ENCODE measurements at places on chromosomes 2 and 18.
A peak's percentile ranks its signal among the peaks of the same experiment; 100 is the strongest.

DNA sequence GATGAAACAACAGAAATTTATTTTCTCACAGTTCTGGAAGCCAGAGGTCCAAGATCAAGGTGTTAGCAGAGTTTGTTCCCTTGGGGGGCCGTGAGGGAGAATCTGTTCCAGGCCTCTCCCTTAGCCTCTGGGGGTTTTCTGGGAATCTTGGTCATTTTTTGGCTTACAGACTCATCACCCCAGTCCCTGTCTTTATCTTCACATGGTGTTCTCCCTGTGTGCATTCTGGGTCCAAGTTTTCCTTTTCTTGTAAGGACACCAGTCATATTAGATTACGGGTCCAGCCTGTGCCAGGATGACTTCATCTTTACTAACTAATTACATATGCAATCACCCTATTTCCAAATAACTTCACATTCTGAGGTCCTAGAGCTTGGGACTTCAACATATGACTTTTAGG lies 292.5 kb upstream of the TRIB2 start:
- no peak for DNase-seq

DNA sequence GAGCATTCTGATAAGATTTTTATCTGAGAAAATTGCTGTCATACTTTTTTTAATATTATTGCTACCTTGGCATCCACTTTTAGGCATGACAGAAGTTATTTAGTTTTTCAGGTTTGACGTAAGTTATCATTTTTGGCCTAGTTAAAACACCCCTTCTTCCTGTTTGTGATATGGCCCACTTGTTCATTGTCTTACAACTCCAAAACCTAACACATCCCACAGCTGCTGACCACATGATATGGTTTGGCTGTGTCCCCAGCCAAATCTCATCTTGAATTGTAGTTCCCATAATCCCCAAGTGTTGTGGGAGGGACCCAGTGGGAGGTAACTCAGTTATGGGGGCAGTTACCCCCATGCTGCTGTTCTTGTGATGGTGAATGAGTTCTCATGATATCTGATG lies 388.1 kb downstream of the SLC4A3 start:
- no peak for DNase-seq

GRCh38 chr2:3025261-3025660 lies 352.4 kb downstream of the EIPR1 start:
- no peak for DNase-seq

- no peak for DNase-seq
Measured at GRCh38 chr2:85137156-85137555, 4.0 kb downstream of the TCF7L1 start.

- DNase-seq, result peak; percentile 13
Measured at GRCh38 chr2:137947728-137948336, 16.4 kb upstream of the HNMT start.

- no peak for DNase-seq
Measured at GRCh38 chr2:64946769-64947247, 42.4 kb upstream of the SLC1A4 start.

DNA sequence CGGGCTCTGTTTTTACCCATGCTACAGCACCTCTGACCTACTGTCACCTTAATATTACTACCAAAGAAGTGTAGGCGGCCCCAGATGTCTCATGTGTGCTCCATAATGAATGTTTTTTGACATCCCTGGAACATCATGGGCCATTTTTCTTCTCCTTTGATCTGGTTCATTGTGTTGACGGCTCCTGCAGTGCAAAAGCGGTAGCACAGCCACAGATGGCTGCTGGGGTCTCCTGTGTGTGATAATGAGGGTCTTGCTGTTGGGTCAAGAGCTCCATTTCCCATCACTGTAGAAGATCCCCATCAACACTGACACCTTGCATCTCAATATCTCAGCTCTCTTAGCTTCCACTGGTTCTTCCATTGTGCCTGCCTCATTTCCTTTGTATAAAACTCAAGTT lies 95.0 kb downstream of the CDH20 start:
- DNase-seq, result no peak

GRCh38 chr2:235168174-235168979 lies 216.6 kb downstream of the SH3BP4 start:
- no peak for DNase-seq

DNA sequence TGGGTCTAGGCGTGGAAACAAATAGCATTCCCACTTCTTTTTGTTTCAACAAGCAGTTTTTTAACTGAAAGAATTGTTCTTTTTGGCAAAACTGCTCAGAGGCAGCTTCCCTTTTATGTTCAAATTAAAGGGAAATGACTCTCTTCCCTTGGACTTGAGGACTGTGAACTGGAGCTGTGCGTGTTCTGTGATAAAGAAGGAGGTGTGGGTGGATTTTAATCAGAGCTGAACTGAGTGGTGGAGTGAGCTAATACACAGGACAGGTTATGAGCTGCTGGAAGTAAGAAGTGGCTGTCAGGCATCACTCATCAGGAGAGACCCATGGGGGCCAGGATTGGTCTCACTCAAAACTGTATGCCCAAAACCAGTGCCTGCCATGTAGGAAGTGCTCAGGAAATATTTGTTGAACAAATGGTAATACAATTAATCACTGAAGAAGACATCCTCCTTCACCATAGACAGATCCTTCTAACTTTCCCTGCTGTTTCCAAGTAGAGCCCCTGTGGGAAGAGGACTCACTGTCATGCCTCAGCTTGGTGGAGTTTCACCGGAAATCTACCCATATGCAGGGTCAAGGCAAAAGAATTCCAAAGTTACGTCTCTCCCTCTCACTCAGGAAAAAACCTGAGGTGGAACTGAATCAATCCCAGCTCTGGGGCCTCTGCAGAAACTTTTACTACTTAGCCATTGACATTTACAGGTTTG lies 55.9 kb downstream of the FEZ2 start:
- no peak for DNase-seq

DNA sequence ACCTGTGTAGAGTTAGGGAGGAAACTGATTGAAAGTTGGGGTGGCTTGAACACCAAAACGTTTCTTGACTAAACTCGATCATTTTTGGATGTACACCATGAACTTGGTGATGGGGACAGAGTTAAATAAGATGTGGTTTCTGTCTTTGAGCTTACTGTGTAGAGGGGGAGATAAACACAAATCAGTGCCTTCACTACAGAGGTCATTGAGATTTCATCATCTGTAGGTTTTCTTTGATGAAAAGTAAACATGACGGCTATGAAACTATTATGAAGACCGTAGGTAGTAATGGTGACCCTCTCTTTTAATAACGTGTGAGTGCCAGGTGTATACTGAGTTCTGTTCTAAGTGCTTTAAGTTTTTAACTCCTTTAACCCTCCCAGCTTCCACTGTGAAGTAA lies 6.5 kb downstream of the LCLAT1 start:
- DNase-seq, result no peak

- no peak for DNase-seq
Measured at GRCh38 chr2:215521031-215521430, 85.2 kb upstream of the FN1 start.

DNA sequence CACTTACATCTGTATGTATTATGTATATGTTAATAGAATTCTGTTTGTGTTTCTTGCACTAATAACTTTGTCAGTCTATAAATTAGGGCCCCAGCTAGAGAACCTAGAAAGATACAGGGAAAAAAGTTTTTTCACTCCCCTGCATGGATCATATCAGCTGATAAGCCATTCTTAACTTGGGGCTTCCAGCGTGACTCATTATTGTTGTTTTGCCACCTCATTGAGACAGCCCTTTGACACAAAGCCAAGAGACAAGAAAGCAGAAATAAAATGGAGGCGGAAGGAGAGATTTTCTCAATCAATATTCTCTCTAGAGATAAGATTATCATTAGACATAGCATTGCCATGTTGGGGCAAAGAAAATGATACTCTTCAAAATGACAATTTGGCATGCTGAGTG lies 93.4 kb downstream of the AKAIN1 start:
- DNase-seq, result no peak

DNA sequence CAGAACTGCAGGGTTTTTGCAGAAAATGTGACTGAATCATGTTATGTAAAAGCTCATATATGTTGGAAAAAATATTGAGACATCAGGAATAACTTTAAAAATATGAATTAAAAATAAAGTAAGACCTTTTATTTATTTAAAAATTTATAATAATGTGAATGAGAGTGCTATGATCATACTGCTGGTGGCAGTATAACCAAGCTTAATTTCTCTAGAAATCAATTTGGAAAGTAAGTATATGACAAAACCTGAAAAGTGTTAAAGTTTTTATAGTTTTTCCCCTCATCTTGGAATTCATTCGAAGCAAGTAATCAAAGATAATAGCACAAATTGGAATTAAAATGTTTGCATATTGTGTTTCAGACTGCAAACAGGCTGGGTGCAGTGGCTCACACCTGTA lies 7.5 kb downstream of the SLC39A10 start:
- DNase-seq, result peak; percentile 10

DNA sequence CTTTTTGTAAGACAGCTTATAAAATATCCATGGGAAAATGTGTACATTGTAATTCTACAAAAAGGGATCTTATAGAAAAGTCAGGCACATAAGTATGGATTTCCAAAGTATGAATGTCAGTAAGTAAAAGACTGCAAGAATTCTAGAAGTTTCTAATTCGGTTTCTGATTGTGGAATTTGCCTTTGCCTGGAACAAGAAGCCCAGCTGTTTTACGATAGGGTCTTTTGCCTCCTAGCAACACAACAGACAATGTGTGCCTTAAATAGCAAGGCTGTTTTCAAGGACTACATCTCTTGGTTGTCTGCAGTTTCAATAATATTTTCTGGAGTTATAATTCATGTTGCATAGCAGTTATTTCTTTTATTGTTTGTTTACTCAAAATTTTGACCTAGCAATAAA lies 312.9 kb downstream of the MTX2 start:
- no peak for DNase-seq

DNA sequence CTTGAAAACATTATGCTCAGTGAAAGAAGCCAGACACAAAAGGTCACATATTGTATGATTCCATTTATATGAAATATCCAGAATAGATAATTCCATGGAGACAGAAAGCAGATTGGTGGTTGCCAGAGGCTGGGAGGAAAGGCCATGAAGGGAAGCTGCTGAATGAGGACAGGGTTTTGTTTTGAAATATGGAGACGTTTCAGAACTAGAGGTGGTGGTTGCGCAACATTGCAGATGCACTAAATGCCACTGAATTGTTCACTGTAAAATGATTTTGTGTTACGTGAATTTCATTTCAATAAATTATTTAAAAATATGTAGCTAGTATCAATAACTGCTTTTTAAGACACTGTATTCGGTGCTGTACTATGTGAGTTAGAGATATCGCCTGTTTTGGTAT lies 101.7 kb upstream of the ZNF236 start:
- DNase-seq, result no peak
